ENCODE measurements at places on chromosomes 2 and 18.

GRCh38 chr2:236939721-236940231, 145.9 kb upstream of the COPS8 start:
- no peak for DNase-seq

DNA sequence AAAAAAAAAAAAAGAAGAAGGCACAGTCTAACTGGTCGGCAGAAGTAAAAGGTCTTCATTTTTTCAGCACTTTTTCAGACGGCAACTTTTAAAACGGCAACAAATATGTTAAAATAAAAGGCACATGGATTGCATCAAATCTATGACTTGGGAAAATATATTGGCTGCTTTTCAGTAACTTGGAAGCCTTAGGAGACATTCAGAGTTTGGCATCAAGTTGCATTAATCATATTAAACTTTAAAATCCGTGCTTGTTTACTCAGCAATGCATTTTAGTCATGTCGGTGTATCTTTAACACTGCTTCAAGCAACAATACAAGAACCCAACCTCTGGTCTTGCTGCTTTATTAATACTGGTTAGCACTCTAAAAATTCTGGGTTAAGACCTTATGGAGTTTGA, 111.1 kb downstream of the MEP1B start:
- no peak for DNase-seq

DNA sequence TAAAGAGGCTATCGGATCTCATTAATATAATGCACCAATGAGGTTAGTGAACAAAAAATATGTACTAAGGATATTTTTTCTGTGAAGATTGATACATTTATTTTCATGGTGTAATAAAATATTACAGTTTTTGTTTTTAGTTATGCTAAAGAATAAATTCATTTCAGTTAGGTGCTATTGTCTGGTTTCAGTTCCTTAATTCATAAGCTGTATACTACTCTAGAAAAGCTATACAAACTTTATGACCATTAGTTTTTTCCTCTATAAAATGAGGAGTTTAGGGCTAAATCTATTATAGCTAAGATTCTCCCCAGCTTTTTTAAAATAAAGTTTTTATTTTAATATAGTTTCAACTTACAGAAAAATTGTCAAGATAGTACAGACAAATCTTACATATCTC, 1311.7 kb upstream of the NXPH2 start:
- DNase-seq, result no peak

- DNase-seq, result no peak
These were observed 3.0 kb downstream of the CYB5A start for GRCh38 chr18:74288730-74289129.

DNA sequence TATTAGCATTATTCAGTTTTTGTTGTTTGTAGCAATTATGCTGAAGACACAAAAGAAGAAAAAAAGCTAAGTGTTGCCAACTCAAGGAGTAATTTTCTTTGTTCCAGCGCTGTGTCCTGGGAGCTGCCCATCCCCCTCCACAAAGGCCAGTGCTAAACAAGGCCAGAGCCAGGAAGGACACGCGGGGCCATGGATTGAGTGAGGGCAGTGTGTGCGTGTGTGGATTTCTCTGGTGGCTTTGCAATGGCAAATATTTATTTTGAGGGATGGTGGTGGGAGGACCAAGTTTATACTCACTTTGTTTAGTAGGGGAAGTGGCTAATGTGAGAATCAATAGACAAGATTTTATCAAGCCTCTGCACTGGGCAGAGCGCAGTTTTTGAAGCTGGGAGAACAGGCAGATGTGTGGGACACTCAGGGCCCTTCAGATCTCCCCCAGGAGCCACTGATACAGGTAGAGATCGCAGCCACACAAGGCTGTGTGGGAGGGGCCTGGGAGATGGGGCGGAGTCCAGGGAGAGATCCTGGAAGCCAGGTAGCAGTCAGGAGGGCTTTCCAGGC, 11.4 kb downstream of the AGAP1 start:
- no peak for DNase-seq

GRCh38 chr2:40165509-40165844, 286.4 kb downstream of the SLC8A1 start:
- DNase-seq, result no peak

- DNase-seq, result peak; percentile 27
These were observed at the start of gene AFF3 for GRCh38 chr2:100142393-100142792. AFF3 (minus strand) TSS chr2:100142590; CDS start chr2:100104454, 38,136 bp downstream.

DNA sequence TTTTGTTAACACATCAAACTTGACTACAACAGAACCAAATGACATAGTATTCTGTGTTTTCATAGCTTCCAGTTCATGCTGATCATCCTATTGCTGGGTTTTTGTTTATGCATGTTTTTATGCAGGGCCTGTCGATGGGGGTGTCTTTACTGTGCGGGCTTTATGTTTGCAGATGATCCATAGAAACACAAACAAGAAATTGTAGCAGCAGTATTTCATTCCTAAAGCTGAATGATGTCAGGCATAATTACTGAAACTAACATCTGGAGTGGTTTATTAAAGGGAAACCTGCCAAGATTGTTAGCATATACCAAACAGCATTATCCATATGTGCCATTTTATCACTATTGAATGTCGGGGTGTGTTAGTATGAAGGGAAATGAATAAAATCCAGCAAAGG, 129.7 kb downstream of the PTPRM start:
- no peak for DNase-seq

GRCh38 chr2:191304939-191305875, 60.0 kb downstream of the MYO1B start:
- DNase-seq, result no peak

GRCh38 chr2:62398356-62398755, 107.6 kb downstream of the TMEM17 start:
- no peak for DNase-seq

DNA sequence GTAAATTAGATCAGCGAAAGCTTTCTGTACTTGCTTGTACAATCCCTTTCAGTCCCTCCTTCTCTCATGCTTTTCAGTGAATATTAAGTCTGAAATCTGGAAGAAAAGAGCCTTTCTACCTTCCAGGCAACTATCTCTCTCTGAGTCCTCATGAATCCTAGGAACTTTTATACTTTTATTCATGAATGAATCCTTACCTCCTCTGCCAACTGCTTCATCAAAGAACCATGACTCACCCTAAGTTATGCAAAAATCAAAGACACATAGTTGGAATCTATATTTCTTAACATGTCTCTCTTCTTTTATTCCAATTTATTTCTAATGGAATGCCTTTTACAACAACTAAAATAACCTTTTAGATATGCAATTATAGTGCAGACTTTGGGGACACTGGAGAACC, 394.2 kb downstream of the CLIP4 start:
- no peak for DNase-seq

GRCh38 chr2:103739186-103739585, 977.4 kb downstream of the TMEM182 start:
- DNase-seq, result no peak

- DNase-seq, result no peak
These were observed 995.6 kb upstream of the SLC39A10 start for GRCh38 chr2:194661431-194661830.

- no peak for DNase-seq
These were observed 48.5 kb downstream of the ANTXR1 start for GRCh38 chr2:69061525-69061924.

DNA sequence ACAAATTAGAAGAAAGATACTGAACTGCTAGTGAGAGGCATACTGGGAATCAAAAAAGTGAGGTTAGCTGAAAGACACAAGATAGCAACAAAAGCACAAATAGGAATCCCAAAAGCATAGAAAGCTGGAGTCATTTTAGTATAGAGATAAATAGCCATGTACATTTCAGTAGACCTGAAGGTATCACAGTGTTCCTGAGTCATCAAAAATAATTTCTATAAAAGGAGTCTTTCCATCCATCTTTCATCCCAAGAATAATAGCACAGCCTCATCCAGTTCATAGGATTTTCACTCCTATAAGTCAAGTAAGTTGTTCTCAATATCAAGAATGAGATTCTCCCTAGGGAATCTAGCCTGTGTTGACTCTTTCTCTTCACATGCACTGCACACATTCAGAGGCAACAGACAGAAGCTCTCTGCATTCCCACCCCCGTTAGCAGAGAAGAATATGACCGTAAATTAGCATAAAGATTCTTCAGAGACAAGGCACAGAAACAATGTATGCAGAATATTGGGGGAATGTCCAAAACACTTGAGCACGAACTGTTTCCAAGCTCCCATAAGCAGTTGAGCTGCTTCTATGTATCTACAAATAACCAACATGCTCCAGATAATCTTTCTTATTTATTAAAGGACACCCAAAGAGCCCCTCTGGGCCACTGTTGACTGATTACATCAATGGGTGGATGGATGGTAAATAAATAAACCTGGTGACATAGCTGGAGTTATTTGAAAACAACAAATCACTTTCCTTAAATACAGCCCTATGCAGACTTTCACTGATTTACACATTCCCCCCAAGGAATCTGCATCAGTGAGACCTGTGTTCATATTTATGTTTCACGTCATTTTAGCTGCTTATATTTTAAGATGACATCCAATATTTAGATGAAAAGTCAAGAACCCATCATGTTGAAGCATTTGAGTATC, 174.5 kb upstream of the PKDCC start:
- DNase-seq, result no peak

GRCh38 chr2:24969784-24970183, 2.0 kb downstream of the DNAJC27 start:
- DNase-seq, result no peak

DNA sequence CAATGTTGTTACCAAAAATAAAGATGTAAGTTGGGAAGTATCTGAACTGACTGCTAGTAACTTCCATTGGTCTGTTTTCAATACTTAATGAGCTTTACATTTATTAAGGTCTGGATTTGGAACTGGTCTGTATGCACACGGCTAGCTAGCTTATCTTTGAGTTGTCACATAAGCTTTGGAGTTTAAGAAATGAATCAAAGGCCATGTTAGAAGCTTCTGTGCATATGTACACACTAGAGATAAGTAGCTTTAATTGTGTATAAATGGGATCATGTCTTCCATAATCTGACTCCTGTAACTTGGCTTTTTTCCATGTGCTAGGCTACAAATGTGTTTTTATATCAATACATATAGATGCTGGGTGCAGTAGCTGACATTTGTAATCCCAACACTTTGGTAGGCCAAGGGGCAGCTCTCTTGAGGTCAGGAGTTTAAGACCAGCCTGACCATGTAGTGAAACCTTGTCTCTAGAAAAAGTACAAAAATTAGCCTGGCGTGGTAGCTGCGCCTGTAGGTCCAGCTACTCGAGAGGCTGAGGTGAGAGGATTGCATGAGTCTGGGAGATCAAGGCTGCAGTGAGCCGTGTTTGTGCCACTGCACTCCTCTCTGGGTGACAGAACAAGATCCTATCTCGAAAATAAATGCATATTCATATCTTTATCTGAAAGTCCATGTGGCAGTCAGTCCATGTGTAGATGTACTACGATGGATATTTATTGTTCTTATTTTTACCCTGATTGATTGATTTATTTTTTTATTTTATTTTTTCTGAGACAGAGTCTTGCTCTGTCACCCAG, 27.2 kb downstream of the ATIC start:
- no peak for DNase-seq

DNA sequence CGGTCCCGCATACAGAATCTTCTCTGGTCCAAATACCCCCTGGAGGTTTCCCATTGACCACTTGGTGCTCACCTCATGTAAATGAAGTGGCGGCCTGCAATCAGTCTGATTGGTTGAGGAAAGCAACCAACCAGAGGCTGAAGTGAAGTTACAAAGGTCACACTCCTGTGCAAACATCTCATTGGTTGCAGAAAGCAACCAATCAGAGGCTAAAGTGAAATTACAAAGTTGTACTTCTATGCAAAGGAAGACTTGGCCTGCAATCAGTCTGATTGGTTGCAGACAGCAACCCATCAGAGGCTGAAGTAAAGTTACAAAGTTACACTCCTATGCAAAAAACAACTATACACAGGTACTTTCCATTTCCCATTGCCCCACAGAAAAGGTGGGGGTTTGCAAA, 2.5 kb upstream of the SP100 start:
- no peak for DNase-seq

DNA sequence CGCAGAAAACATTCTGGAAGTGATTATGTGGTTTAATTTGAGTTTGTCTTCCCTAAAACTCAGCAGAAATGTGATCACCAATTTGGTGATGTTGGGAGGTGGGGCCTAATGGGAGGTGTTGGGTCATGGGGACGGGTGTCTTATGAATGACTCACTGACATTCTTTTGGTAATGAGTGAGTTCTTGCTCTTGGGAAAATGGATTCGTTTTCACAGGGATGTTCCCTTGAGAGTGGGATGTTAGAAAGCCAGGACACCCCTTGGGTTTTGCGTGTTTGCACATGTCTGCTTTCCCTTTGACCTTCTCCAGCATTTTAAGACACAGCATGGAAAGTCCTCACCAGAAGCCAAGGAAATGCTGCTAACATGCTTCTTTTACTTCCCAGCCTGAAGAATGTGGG, 321.5 kb upstream of the NT5C1B start:
- DNase-seq, result no peak

GRCh38 chr2:86189782-86190416, 5.4 kb downstream of the IMMT start:
- no peak for DNase-seq

DNA sequence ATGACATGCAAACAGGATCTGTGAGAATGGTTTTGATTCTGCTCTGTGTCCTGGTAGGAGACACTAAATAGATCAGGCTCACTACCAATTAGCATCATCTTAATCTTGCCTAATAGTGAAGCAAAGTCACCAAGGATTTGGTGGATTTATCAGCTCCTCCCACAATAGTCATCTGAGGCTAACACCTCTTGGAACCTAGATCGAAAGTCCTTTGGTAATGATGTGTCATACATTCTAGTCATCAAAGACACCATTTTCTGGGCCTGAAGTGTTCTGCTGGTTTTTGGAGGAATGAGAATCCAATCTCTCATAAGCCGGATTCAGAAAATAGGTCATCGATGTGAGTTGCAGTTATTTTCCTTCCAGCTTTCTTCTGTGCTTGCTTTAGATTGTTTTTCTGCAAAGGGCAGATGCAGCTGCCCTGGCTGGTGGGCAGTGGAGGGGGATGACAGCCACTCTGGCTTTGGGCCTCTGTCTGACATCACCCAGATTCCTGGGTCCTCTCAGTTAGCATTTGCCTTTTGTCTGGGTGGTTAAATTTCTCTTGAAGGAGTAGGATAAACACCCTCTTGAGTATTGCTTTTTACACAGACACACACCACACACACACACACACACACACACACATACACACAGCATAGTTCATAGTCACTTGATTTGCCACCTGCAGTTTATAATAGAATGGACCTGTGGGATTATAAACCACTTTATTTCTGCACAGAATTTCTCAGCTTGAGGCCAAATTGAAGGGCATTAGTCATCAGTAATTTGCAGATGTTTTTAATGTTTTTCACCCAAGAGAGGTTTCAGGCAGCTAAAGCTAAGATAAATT, at the start of gene MYO3B:
TSS of gene MYO3B (plus strand) at position 198 of the 832 bp plus-strand sequence. CDS start at position 339, 141 bp downstream.
- no peak for DNase-seq

DNA sequence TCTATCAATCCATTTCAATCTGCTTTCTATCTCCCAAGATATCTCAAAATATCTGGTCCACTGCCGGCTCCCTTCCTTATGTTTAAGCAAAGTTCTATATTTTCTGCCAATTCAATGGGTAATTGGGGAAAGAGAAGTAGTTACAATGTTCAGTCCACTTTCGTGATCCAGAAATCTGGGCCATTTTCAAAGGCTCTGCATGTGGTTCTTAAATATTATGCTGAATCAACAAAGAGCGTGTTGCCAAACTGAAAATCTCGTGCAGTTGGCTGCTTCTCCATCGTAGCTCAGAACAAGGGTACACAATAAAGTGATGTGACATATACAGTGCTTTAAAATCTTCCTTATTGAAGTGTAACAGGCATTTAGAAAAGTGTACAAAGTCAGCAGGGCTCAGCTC, 863.1 kb downstream of the RNF144A start:
- DNase-seq, result no peak

Data from activated CD8-positive, alpha-beta memory T cell treated with anti-CD3 and anti-CD28 coated beads for 48 hours (primary cell).